ENCODE measurements at places on chromosomes 1 and 21.

DNA sequence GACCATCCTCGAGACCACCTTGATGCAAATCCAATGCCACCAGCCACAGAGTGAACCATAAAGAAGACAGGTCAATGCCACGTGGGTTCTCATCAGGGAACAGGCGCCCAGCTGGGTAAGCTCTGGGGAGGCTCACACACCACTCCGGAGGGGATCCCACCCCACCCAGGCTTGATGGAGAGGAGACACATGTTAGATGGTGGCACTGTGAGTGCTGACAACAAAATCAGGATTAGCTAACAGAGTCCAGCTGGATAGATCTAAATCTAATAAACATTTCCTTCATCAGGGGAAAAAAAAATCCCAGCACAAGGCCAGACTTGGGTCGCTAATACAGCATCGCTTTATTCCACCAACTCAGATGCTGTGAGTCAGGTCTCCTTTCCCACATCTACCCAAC, 132.2 kb upstream of the TNR start:
- no peak for DNase-seq

DNA sequence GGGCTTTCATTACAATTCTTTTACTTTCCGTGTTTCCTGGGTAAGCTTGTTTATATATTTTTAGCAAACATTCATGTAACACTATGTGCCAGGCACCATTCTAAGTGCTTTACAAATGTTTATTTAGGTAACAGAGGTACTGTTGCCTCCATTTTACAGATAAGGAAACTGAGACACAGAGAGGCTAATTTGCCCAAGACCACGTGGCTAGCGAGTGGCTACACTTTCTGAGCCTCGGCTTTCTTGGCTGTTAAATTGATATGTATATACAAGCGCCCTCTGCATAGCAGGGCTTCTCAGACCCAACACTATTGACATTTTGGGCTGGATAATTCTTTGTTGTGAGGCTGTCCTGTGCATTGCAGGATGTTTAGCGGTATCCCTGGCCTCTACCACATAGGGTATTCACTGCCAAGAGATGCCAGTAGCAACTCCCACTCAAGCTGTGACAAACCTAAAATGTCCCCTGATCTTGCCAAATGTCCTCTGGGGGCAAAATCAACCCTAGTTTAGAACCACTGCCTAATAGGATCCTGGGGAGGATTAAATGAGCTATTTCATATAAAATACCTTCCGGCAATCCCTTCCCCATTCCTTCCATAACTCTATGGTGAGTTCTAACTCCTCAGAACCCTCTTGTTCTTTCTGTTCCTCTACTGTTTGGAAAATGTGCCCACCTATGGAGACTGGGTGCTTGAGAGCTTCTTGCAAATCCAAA, 17.2 kb upstream of the ID3 start:
- DNase-seq = no peak

DNA sequence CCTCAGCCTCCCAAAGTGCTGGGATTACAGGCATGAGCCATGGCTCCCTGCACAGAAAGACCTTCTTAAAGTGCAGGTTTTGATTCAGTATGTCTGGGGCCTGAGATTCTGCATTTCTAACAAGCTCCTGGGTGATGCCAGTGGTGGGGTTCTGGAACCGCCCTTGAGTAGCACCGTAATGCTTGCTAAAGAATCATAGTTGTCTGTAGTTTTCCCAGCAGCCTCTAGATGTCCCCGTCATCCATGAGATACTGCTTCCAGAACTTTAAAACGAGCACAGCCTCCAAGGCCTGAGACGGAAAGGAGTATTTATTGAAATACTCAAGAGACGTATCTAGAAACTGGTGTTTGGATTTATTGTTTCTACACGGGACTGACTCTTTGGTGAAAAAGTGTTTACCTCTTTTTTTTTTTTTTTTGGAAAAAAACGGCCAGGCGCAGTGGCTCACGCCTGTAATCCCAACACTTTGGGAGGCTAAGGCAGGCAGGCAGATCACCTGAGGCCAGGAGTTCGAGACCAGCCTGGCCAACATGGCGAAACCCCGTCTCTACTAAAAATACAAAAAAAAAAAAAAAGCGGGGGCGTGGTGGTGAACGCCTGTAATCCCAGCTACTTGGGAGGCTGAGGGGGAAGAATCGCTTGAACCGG, 2.6 kb upstream of the TOR3A start:
- DNase-seq = peak; percentile 51

DNA sequence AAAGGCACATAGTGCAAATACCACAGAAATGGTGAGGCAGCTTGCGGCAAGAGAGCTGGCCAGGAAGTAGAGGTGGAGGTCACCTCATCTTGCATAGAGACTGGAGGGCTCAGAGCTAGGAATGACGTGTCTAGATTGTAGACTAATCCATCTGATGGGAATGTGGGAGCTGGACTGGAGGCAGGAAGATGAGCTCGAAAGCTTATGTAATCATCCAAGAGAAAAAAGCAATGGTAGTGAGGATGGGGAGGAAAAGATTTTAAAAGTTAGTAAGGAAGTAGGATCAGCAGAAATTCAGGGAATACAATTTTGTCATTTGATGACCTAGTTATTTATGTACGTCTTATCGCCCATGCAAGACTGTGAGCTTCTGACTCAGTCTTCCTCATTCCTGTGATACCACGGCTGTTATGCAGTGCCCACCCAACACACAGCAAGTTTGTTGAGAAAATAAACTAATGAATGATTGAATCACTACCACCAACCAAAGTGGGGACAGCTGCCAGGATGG, 123.9 kb downstream of the RRAGC start:
- DNase-seq = no peak

- DNase-seq = no peak
Observed at GRCh38 chr1:164716992-164717703, 158.2 kb downstream of the PBX1 start.

DNA sequence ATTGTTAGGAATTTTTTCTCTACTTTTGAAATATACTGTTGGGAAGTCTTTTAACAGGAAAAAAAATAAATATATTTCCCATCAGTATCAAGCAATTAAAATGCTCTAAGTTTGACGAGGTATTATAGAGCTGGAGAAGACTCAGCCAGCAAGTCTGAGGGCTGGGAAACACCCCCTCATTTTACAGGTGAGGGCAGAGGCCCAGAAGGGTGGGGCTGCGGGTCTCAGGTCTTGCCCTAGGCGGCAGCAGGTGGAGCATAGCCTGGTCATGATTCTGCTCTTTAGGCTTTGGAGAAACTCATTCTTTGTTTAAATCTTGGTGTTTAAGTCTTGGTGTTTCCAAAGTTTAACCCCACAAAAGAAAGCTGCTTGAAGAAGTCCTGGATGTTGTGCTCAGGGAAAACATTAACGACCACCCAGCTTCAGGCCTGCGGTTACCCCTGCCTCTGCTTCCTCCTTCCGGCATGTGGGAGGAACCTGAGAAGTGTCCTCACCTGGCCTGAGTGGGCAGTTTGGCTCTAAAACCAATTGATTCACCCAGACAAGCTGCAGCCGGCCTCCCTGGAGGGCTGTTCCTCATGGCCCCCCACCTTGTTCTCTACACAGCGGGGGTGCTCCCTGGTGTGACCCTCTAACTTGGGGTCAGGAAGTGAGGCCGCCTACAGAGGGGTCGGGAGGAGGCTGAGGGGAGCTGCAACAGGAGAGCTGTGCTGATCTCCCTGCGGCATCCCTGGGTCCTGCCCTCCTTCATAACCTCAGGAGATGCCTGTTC, 41.7 kb downstream of the OLFML2B start:
- DNase-seq = no peak

DNA sequence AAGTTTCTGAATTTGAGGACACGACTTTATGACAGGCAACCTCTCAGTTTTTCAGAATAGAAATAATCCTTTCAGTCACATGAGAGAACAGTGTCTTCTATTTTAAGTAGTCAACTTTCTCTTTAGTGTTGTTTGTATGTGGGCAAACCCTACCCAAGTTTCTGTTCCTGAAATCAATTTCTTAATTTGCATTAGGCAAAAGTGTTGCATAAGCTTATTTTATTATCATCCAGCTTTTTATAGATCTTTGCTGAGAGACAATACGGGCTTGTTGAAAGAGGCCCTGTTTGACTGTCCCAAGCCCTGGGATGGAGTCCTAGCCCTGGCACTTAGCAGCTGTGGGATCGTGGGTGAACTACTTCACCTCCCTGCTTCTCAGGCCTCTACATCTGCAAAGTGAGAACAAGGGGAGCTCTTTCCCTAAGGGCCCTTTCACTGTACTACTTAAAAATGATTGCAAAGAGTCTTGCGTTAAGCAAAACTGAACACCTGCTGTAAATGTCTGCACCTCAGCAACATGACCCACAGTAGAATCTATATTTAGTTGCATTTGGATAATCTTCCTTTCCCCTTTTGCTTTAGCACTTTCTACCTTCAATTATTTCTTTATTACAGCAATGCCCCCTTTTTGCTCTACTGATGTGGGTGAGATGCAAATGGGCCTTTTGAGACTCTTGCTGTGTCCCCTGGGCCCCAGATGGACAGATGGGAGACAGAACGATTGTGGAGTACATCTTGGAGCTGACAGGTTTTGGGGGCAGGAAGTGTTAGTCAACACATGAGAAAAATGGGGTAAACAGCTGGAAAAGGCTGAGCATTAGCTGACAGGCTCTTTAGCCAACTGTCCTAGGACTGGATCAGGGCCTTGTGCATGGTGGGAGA, 41.0 kb upstream of the SCAF4 start:
- no peak for DNase-seq

GRCh38 chr1:1852619-1853414, 38.1 kb downstream of the GNB1 start:
- DNase-seq = no peak

DNA sequence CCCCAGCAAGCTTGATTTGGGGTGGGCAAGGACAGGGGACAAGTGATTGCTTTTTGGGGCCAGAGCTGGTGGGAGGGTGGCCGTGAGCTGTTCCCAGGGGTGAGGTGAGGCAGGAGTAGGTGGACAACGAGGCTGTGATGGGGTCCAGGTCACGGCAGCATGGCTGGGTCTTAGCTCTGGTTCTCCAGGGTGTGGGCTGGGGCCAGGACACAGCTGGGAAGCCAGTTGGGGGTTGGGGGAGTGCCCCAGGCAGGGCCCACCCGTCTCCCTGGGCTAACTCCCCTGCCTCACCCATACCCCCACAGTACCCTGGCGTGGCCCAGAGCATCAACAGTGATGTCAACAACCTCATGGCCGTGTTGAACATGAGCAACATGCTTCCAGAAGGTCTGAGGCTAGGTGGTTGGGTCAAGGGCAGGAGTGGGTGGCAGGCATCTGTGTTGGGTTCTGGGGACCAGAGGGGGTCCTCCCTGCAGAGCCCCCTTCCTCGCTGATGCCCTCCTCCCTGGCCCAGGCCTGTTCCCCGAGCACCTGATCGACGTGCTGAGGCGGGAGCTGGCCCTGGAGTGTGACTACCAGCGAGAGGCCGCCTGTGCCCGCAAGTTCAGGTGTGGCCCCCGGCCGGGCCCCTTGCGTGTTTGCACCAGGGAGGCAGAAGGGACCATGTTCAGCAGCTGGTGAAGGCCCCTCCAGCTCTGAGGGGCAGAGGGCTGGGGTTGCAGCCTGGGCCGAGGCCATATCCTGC, 43.3 kb downstream of the COQ8A start:
- no peak for DNase-seq

DNA sequence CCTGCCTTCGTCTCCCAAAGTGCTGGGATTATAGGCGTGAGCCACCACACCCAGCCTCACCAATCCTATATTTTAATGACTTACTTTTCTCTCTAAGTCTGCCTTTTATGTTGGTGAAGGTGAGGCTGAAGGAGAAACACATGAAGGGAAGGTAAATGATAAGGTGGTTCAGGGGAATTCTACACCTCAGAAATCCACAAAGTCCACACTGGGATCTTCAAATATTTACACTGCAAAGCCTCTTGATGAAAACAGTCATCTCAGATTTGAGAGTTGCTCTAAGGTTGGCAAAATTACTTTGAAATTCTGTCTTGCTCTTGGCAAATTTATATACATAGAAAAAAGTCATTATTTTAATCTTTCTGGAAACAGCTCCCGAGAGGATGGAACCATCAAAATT, 42.0 kb upstream of the CACHD1 start:
- no peak for DNase-seq

DNA sequence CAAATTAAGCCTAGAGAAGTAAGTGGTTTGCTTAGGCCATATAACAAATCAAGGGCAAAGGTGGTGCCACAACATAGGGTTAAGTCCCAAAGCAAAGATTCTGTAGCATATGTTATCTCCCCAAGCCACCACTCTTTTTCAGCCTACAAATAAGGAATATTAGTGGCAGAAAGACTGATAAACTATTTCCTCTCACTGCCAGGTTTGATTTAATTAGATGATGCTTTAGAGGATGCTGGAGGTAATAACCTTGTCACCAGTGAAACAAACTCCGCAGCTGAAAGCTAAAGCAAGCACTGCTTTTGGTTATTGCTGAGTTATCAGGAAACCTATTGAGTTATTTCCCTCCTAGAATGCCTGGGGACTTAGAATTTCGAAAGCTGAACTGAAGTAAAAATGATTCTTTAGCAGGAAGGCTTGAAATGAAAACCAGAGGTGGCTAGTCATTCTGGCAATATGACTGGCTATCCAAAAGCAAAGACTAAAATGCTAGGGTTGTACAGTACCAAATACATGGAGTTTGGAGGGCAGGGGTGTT, 145.2 kb downstream of the SYT2 start:
- no peak for DNase-seq

GRCh38 chr21:14321042-14321441, 61.9 kb downstream of the HSPA13 start:
- DNase-seq = no peak

DNA sequence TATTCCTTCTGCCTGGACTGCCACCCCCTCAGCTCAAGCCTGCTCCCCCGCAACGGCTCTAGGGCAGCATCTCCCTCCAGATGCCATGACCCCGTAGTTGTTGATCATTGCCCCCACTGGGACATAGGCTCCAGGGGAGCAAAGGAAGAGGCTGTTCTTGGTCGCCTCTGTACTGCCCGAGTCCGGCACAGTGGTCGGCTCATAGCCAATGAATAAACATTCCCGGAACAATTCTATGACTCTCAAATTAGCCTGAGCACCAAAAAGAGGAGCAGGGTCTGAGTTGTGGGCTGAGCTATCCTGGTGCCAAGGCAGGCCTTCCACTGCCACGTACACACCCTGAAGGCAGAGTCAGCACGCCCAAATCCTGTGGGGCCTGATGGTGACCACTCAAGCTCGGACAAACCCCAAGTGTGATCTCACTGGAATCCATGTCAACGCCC, 33.1 kb downstream of the CAPZB start:
- no peak for DNase-seq

DNA sequence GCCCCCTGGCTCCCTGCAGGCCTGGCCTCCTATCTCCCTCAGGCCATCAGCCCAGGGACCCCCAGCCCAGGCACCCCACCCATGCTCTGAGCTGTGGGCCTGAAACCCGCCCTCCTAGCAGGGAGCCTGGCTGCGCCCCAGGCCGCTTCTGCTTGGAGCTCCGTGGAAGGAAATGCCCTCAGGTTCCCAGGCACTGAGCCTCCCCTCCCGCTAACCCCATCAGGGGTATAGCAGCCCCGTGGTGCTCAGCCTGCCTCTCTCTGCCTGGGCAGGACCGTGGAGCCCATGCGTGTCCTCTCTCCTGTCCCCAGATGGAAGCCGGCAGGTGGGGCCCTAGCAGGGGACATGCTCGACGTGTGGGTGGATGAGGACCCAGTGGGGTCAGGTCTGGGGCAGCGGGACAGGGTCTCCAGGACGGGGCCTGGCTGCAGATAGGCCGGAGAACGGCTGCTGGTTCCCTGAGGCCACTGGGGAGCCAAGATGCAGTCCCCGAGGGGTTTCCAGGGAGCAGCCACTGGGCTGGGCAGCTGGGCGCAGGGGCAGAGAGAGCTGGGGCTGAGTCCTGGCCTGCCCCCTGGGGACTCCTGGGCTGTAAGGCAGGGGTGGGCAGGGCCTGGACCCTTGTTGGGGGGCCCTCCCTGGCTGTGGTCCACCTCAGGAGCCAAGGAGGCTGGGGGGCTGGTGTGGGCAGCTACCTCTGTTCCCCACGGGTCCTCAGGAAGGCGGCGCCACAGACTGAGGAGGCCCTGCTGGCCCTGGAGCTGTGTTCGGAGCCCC, 75.5 kb downstream of the MORN1 start:
- no peak for DNase-seq

Data from HuH-7.5 (cell line).